ENCODE measurements at places on chromosomes 1 and 21.

DNA sequence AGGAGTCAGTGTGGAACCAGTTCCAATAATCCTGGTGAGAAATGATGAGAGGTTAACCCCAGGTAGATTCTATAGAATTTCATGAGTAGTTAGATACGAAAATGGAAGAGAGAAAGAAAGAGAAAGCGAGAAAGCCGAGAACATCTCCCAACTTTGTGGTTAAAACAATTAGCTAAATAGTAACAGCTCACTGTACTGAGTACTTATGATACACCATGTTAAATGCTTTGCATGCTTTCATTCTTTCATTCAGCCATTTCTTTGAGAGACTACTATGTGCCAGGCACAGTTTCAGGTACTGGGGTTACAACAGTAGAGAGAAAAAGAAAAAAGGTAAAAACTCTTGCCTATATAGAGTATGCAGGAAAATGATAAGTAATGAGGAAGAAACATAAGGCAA lies 109.7 kb upstream of the SYT6 start:
- DNase-seq, result no peak

- no peak for DNase-seq
Measured at GRCh38 chr1:167278497-167278896, 57.8 kb downstream of the POU2F1 start.

- DNase-seq, result no peak
Measured at GRCh38 chr1:29984166-29984861, 739.1 kb downstream of the MATN1 start.

DNA sequence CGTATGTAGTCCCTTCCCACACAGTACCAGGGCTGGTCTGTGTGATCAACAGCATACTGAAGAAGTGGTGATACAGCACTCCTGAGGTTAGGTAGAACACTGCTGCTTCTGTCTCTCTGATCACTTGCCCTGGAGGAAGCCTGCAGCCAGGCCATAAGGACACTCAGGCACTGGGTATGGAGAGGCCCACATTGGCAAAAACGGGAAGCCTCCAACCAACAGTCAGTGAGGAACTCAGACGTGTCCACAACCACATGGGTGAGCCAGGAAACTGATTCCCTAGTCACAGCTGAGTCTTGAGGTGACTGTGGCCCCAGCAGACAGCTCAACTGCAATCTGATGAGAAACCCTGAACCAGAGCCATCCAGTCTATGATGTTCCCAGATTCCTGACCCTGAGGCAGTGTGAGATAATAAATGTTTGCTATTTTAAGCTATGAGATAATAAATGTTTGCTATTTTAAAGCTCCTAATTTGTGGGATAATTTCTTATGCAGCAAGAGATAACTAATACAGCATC lies 62.5 kb downstream of the COQ8A start:
- DNase-seq, result no peak

DNA sequence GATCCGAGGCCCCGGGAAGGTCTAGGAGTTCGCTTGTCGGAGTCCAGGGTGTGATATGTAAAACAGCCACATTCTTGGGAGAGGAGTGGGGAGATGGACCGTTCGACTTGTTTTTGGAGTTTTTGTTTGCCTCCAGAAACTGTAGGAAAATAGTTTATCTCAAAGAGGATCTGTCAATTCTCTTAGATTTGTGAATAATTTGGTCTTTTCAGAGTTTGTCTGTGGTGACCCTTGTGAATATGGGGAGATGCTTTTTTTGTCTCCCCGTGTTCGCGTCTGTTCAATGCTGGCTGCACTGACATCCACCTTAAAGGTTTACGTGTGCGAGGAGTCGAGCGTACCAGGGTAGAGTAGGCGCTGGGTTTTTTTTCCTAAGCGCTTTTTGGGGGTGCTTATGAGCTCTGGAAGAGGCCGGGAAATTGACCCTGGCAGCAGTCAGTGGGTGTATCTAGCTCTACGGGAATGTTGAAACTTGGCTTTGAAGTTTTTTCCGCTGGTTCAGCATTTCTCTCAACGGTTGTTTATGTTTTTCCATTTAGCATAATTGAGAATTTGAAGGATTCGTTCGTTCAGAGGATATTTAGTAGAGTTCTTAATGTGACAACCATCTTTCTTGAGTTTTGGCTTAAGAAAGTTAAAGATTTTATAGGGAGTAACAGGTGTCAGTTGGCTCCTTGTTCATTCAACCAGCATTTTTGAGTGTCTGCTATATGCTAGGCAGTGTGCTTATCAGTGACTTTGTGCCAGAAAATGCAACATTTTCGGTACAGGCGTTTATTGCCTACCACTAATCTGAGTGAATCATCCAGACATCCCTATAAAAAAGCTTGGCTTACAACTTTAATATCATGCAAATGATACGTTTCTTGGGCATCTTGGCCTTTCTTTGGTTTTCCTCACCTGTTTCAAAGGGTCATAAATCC lies 1.2 kb downstream of the SZRD1 start:
- DNase-seq, result no peak

- no peak for DNase-seq
Measured at GRCh38 chr1:227891223-227891954, 56.3 kb downstream of the WNT9A start.

DNA sequence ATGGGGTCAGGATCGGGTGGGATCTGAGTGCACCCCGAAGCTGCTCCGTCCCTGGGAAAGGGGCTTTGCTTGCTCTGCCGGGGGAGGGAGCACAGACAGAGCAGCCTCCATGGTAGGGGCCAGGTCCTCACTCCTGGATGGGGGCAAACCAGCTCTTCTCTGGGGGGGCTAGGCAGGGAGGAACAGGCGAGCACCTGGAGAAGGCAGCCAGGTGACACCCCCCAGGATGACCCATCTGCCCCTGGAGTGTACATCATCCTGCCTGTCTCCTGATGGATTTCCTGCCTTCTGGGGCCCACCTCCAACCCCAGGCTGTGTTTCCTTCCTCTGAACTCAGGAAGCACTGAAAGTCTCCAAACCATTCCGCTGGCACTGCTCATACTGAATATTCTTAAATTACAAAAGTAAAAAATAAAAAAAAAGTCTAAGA lies 248.0 kb downstream of the RHOU start:
- DNase-seq, result no peak

DNA sequence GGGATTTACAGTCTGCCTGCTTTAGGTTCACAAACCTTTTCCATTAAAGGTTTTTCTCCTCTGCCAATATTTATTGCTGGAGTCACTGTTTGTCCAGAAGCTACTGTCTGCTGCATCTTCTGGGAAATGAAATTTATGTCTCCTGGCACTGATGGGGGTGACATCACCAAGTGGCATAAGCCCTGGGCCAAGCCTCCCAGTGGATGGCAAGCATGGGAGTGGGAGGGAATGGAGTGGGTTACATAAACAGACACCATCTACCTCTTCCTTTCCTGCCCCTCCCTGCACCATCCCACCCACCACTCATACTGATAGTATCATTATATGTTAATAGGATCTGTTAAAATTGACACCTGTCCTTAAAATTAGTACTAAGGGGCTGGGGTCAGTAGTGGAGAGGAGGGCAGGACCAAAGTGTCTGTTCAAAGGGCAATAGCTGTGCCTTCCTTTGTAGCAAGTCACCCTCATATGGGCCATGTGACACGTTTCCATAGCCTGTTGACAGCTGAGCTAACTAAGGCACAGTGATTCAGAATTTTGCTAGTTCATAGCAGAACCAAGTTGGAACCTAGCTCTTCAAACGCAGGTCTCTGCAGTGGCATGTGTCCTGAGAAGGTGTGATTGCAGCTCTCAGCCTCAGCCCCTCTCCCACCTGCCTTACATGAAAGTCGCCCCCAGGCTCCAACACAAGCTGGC lies 71.0 kb downstream of the MAB21L3 start:
- DNase-seq, result no peak

DNA sequence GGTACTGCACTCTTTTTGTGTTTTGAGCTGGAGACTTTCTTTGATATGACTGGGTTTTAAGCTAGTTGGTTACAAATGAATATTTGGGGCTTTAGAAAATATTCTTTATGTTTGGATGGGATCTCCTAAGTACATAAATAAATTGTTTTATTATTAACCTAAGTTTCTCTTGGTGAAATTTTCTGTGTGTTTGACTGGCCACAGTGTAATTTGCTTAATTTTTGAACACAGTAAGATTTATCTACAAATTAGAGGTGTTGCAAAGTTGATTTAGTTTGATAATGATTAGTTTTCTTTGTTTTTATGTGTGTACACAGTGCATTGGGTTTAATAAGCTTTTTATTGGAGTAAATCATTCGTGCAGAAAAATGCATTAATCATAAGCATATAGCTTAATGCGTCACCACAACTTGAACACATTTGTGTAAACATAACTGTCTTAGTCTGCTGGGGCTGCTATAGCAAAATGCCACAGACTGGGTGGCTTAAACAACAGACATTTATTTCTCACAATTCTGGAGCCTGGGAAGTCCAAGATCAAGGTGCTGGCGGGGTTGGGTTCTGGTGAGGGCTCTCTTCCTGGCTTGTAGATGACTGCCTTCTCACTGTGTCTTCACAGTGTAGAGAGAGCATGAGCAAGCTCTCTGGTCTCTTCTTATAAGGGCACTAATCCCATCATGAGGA lies 17.4 kb upstream of the SLC6A9 start:
- DNase-seq, result no peak

GRCh38 chr21:43748622-43749021 lies 27.5 kb downstream of the CSTB start:
- no peak for DNase-seq

- no peak for DNase-seq
Measured at GRCh38 chr1:64986903-64987871, 20.8 kb upstream of the JAK1 start.

DNA sequence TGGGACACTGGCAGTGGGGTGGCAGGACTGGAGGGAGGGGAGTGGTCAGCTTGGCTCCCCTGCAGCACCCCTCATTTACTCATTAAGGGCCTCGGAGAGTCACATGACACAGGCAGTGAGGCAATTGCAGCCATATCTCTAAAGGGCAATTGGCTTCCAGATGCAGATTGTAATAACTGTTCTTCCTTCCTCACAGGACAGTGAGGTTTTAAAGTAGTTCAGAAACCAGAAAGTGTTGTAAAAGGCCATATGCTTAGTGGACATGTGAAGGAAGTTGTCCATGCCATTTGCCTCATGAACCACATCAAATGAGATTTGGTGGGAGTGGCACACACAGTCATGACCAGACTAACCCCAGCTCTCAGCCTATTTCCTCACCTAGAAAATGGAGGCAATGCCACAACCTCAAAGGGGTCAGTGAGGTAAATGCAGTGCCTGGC lies 11.1 kb downstream of the MTX1 start:
- DNase-seq, result no peak

DNA sequence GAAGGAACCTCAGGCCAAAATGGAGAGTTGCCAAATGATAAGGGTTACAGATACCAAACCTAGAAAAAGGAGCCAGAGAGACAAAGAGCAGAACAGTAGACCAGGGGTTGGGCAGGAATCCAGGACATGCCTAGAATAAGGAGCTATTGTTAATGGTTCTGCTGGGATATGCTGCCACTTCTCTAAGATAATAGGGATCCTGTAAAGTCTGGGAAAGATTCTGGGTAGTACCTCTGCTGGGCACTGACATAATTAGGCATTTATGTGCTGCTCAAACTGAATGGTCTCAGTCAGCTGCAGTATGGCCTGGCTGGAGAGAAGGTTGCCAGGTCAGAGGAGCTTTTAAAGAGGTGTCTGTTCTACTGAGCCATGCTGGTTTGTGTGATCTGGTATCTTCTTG lies 19.9 kb upstream of the NRIP1 start:
- no peak for DNase-seq

GRCh38 chr1:184479435-184480167 lies 92.8 kb downstream of the C1orf21 start:
- no peak for DNase-seq

DNA sequence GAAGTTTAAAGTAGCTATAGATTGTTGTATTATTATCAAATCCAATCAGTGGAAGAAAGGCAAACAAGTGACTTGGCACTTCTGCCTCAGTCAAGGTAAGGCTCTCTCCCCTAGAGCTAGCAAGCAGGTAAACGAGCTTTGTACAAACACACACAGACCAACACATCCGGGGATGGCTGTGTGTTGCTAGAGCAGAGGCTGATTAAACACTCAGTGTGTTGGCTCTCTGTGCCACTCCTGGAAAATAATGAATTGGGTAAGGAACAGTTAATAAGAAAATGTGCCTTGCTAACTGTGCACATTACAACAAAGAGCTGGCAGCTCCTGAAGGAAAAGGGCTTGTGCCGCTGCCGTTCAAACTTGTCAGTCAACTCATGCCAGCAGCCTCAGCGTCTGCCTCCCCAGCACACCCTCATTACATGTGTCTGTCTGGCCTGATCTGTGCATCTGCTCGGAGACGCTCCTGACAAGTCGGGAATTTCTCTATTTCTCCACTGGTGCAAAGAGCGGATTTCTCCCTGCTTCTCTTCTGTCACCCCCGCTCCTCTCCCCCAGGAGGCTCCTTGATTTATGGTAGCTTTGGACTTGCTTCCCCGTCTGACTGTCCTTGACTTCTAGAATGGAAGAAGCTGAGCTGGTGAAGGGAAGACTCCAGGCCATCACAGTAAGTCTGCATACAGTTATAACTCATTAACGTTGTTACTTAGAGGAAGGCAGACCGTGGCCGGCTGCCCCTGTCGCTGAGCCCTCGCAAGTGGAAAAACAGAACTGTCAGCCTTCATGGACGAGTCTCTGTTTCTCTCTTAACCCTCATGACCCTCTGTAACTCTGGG lies at the start of gene PALMD:
Gene PALMD, plus strand, starts transcription at position 415 of the 833 bp plus-strand sequence. Its CDS starts 205 bp downstream, at position 620.
- no peak for DNase-seq

- DNase-seq, result no peak
Measured at GRCh38 chr1:20589331-20590278, 708 bp downstream of the CDA start.

GRCh38 chr1:68141071-68142021 lies 90.9 kb upstream of the DIRAS3 start:
- DNase-seq, result no peak

DNA sequence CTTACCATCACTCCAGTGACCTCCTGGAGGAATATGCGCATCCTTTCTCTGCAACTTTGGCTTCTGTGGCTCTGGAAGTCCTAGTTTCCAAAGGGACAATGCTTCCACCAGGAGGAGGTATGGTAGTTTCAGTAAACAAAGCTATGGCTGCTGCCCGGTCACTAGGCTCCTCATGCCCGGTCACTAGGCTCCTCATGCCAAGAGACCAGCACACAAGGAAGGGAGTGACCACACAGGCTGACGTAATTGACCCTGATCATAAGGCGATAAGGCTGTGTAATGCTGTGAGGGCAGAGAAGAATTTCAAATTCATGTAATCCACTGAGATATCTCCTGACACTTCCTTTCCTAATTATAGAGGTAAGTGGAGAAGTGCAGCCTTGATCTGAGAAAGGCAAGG lies 102.9 kb downstream of the DTL start:
- DNase-seq, result no peak

DNA sequence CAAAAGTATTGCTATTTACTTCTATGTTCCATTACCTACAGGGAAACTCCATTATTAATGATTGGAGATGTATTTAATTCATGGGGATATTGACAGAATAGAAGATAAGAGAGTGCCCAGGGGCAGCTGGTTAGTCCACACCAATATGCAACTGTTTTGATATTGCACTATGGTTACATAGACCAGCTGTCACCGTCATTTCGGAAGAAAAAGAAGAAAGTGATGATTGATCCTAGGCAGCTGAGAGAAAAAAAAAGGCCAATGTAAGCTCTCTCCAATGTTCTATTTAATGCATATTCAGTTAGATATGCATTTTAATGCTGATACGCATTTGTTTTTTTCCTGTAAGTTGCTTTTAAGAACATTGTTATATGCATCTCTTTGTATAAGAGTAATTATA lies 1367.2 kb downstream of the KCNT2 start:
- DNase-seq, result no peak

Measured in stimulated activated CD4-positive, alpha-beta T cell treated with anti-CD3 and anti-CD28 coated beads, Interleukin-12 subunit alpha, Interleukin-12 subunit beta, amount 100 ng/mL, for 24 hours (primary cell).